MCF 10A (cell line): ENCODE measurements at places on chromosomes 4 and X. TPM values are rescaled to one million over a fixed set of nuclear protein-coding genes. Genes with fewer than 3 reads are reported as not detected.

The TMEM47 gene
- 1.6 TPM in 2 replicates for total RNA-seq

The TRIM61 gene
- 0.26 TPM in 1 of 2 replicates, not detected in the other for total RNA-seq

The CFI gene
- total RNA-seq = 0.16 TPM in 1 of 2 replicates, not detected in the other

The TSPYL2 gene
- 39.3 and 41.6 TPM in 2 replicates for total RNA-seq

The FOXO4 gene
- total RNA-seq = 6.4 and 7.7 TPM in 2 replicates

The ADH7 gene
- total RNA-seq = not detected in 2 replicates

The STEEP1 gene
- total RNA-seq = 23.6 and 27.1 TPM in 2 replicates

DNA sequence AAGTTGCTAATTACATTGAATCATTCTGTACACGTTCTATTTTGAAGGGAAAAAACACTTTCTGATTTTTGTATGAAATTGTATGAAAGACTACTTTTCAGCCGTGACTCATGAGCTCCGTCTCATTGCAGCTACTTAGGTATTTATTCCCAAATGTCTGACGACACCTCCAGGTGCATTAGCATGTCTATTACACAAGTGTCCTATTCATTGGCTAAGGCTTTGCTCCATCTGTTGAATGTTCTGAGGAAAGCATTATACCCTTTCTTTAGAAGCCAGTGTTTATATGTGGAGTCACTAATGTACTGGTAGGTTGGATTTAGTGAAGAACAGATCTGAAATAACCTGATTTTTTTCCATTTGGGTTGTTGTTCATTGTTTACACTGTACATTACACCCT lies 51.8 kb downstream of the MAP7D3 start:
- no peak overlapping the region for H3K27ac ChIP-seq
- no peak overlapping the region for H3K4me3 ChIP-seq

DNA sequence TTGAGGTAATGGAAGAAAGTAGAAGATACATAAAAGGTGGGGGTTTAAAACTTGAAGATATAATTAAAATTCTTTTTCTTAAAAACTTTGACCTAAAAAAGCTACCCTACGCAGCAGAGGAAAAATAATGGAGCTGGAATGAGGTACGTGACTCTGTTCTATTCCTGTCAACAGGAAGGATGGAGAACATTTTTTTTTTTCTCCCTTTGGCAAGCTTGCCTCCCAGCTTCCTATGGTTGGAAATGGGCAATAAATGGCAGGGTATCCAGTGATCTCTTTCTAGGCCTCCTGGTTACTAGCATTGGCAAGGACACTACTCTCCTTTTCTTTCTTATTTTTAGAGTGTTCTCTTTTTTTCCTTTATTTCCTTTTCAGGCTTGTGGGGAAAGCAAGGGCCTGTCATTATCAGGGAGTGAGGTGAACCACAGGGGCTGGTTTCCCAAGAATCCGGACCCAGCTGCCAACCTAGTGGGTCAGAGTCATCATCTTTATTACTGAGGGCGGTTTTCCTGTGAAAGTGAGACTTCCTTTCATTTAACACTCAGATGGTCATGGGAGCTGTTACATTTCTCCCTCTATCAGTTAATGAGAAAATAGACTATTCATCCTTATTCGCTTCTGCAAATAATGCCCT lies 224.6 kb downstream of the SPRY1 start:
- peaks cover 11% of the 10 kb centered on the region for H3K27me3 ChIP-seq
- H3K27ac ChIP-seq = no peak overlapping the region
- DNase-seq = no peak
- H3K4me1 ChIP-seq = no peaks in the 10 kb centered on the region

DNA sequence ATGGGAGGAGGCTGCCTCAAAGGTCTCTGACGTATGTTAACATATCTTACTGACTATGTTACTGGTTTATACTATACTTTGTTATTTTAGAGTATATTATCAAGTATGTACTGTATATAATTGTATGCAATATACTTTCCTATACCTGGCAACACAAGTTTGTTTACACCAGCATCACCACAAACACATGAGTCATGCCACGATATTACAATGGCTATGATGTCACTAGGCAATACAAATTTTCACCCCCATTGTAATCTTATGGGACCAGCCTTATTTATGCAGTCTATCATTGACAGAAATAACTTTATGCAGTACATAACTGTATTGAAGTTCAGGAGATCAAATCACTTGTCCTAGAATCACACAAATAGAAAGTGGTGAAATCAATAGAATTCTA lies 329.9 kb upstream of the SLC7A11 start:
- no peak for DNase-seq
- H3K4me3 ChIP-seq = no peak overlapping the region
- no peaks in the 10 kb centered on the region for H3K36me3 ChIP-seq
- H3K4me1 ChIP-seq = no peaks in the 10 kb centered on the region
- H3K27me3 ChIP-seq = no peaks in the 10 kb centered on the region

DNA sequence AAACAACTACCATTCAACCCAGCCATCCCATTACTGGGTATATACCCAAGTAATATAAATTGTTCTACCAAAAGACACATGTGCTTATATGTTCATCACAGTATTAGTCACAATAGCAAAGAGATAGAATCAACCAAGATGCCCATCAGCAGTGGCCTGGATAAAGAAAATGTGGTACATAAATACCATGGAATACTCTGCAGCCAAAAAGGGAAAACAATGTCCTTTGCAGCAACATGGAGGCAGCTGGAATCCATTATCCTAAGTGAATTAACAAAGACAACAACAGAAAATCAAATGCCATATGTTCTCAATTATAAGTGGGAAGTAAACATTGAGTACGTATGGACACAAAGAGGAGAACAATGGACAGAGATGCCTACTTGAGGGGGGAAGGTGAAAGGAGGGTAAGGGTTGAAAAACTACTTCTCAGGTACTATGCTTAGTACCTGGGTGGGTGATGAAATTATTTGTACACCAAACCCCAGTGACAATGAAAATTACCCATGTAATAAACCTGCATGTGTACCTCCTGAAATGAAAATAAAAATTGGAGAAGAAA lies 632.1 kb upstream of the AADAT start:
- H3K4me3 ChIP-seq = no peak overlapping the region
- H3K27ac ChIP-seq = no peak overlapping the region
- no peaks in the 10 kb centered on the region for H3K27me3 ChIP-seq
- H3K36me3 ChIP-seq = no peaks in the 10 kb centered on the region

- H3K36me3 ChIP-seq = no peaks in the 10 kb centered on the region
- H3K27ac ChIP-seq = no peak overlapping the region
- no peaks in the 10 kb centered on the region for H3K27me3 ChIP-seq
Observed at GRCh38 chrX:1851527-1851926, 236.7 kb downstream of the ASMT start.

DNA sequence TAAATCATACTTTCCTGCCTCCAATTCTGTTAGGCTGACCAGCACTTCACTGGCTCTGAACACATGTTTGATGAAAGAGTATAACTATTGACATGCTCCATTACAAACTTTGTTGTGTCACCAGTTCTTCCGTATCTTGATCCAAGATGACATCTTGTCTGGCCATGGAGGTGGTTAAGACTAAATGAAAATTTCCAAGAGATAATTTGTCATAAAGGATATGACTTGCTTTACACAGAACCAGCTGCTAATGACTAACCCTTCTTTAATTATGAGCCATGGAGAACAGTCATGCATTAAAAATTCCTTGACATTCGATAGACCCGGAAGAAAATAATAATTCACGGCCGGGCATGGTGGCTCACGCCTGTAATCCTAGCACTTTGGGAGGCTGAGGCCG lies 17.7 kb upstream of the N4BP2 start:
- H3K4me3 ChIP-seq = no peak overlapping the region
- no peaks in the 10 kb centered on the region for H3K27me3 ChIP-seq
- H3K4me1 ChIP-seq = peaks cover 6% of the 10 kb centered on the region
- no peak overlapping the region for H3K27ac ChIP-seq
- no peaks in the 10 kb centered on the region for H3K36me3 ChIP-seq

DNA sequence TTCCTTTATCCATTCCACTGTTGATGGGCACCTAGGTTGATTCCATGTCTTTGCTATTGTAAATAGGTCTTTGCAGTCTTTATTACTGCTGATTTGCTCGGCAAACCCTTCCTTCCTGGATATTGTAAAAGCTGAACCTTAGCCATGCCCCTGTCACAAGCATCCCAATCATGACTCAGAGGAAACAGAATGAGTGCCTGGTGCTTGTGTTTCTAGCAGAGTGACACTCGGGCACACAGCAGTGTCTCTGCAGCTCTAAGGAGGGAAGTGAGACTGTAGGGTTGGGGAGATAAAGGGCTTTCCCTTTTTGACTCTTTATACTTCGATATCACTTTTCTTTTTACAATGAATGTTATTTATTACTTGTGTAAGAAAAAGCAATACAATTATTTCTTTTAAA lies 83.3 kb downstream of the AKAP4 start:
- no peaks in the 10 kb centered on the region for H3K4me1 ChIP-seq
- H3K4me3 ChIP-seq = no peak overlapping the region
- peaks cover 56% of the 10 kb centered on the region for H3K27me3 ChIP-seq
- DNase-seq = no peak
- H3K27ac ChIP-seq = no peak overlapping the region

DNA sequence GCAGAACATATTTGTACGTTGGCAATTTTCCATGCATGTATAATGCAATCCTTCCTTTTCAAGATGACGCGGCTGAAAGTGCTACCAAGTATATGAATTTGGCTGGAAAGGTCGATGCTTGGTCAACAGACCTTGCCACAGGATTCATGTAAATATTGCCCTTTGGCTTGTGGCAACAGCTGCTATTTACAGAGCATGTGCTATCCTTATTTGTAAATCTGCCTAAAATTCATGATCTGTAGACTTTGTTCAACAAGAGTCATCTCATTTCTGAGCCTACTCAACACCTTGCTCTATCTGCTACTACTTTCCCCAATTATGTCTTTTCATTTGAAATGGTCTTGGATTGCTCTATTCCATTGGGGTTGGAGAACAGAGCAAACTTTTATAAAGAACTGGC lies 1.9 kb upstream of the SMARCA1 start:
- H3K36me3 ChIP-seq = no peaks in the 10 kb centered on the region
- H3K27me3 ChIP-seq = no peaks in the 10 kb centered on the region
- no peak overlapping the region for H3K27ac ChIP-seq
- H3K4me1 ChIP-seq = peaks cover 6% of the 10 kb centered on the region
- H3K4me3 ChIP-seq = no peak overlapping the region
- DNase-seq = no peak

GRCh38 chr4:8009097-8009496 lies 69.4 kb upstream of the AFAP1 start:
- H3K4me1 ChIP-seq = no peaks in the 10 kb centered on the region
- no peak overlapping the region for H3K4me3 ChIP-seq
- DNase-seq = no peak
- H3K27ac ChIP-seq = no peak overlapping the region
- no peaks in the 10 kb centered on the region for H3K36me3 ChIP-seq

- no peaks in the 10 kb centered on the region for H3K27me3 ChIP-seq
- H3K4me1 ChIP-seq = no peaks in the 10 kb centered on the region
Observed at GRCh38 chrX:84320614-84321013, 132.6 kb upstream of the RPS6KA6 start.
